RPMI8226 (cell line): ENCODE measurements at places on chromosomes 2 and 18.

- DNase-seq: no peak
These were observed 89.8 kb downstream of the PRPF40A start for GRCh38 chr2:152627351-152627957.

GRCh38 chr2:44936275-44936674, 5.2 kb upstream of the SIX3 start:
- DNase-seq: no peak

DNA sequence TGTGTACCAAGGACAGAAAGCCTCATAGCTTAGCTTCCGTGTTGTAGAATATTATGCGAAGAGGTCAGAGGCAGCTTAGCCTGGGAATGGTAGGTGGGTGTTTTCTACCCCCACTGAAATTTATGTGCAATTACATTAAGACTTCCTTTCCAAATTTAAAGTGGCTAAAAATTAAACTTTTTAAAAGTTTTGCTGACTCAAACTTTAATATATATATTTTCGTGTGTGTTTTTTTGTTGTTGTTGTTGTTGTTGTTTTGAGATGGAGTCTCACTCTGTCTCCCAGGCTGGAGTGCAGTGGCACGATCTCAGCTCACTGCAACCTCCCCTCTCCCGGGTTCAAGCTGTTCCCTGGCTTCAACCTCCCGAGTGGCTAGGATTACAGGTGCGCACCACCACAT, 4.3 kb upstream of the RAB1A start:
- DNase-seq: no peak

DNA sequence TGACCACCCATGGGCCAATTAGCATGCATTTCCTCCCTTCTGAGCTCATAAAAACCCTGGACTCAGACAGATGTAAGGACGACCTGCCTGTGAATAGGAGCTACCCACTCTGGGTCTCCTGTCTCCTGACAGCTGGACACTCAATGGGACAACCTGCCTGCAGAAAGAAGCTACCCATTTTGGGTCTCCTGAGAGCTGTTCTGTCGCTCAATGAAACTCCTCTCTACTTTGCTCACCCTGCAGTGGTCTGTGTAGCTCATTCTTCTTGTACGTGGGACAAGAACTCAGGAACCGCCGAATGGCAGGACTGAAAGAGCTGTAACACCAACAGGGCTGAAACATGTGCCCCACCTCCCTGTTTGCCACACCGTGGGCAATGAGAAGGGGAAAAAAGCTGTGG, 60.3 kb upstream of the DYNC1I2 start:
- no peak for DNase-seq

DNA sequence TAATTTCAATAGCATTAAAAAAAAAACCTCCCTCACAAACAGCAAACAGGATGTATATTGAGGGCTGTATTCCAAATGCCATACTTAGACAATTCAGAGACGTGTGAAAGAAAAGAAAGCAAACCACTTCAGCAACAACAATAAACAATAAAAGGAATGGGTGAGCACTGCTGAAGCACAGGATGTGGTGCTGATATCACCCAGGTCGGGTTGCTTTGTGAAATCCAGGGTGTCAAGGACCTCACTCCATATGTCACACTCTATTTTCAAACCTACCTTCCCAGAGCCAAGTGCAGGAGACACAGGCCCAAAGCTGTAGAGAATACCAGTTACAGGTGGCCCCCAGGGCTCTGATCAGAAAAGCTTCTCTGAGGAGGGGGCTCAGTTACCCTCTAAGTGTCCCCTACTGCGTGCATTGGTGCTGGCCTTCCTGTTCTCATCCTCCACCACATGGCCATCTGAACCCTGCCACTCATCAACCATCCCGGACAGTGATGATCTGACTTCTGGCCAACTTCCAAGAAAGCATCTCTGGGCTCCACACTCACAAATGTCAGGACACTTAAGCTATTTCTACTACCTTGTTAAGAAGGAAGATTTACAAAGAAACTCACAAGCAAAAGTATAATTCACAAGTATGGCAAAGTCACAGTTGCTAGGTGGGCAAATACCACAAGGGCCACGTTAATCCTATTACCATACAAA, 363.0 kb downstream of the SS18 start:
- DNase-seq: no peak
